ENCODE measurements at places on chromosomes 16 and 17.

DNA sequence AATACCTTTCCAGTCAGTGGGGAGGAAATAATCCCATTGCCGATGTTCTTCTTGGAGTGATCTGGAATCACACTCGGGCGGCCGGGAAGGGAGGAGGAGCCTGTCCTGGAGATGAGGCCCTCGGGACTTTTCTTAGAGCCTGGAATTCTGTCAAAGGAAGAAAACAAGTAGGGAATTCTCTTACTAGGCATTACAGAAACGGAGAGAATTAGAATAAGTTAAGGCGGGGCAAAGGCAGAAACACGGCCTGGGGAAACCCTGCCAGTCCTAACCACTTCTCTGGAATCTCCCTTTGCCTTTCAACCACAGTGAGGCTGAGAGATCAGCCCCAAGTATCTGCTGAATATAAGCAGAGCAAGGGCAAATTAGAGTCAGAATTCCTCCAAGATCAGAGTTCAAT, 27.8 kb downstream of the USP36 start:
- peak; percentile 33 for DNase-seq

DNA sequence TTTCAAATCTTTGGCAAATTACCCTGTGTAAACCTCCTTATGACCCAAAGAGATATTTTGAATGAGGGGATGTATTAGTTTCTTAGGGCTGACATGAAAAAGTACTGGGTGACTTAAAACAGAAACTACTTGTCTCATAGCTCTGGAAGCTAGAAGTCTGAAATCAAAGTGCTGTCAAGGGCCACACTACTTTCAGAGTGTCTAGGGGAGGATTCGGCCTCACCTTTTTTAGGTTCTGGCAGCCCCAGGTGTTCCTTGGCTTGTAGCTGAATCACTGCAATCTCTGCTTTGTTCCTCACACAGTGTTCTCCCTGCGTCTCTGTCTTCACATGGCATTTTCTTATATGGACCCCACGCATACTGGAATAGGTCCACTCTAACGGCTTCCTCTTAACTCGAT, 322.2 kb downstream of the CDH13 start:
- no peak for DNase-seq

- no peak for DNase-seq
These were observed 25.3 kb downstream of the BFAR start for GRCh38 chr16:14658063-14658462.

GRCh38 chr16:77470851-77471250, 36.0 kb upstream of the ADAMTS18 start:
- no peak for DNase-seq

DNA sequence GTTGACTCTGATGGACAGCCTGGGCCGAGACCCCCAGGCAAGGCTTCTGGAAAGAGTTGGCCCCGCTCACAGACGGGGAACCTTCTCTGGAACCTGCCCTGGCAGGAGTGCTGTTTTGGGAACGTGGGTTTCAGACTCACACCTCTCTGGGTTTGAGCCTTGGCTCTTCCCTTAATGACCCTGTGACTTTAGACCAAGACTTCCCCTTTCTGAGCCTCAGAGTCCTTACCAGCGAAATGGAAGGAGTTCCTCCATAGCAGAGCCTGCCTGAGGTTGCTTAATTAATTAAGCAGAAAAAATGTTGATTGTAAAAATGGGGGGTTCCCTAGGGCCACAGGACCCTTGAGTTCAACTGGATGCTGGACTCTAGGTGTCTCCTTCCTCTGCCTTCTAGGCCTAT, 408.2 kb downstream of the SEC14L1 start:
- DNase-seq, result no peak

- no peak for DNase-seq
These were observed 11.2 kb upstream of the CACNA1H start for GRCh38 chr16:1141716-1142115.

GRCh38 chr16:73000020-73000906, 47.7 kb downstream of the ZFHX3 start:
- no peak for DNase-seq

GRCh38 chr16:55323637-55324271, at the start of gene IRX6:
TSS of gene IRX6 (plus strand) at chr16:55324203. CDS start at chr16:55325092, 889 bp downstream.
- no peak for DNase-seq

DNA sequence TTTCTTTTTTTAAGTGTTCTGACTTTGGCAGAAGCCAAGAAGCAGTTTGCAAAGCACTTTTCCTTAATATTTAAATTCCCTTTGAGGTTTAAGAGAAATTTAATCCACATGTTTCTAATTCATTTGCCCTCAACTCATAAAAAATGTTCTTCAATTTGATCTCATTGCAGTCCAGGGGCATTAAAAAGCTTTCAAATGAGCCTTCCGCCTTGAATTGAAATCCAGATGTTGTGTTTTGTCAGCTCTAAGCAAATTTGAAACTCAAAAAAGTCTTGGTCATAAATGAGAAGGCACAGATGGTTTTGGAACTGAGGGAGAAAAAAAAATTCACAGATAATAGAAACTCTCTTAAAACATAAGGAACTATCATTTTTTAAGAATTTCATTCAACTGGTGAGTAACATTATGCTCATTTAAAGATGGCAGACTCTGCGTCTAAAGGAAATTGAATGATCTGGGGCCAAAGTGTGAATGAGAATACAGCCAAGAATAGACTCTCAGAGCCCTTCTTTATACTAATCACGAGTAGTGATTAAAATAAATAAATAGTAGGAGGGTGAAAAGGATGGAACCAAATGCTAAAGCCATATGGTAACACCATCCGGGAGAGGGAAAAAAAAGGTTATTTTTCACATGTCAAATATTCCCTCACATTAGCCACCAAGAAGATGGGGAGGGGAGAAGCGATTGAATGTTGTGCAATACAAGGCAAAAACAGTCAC, 1304.7 kb downstream of the CDH8 start:
- DNase-seq, result no peak

- no peak for DNase-seq
These were observed 62.1 kb downstream of the PRKCA start for GRCh38 chr17:66364508-66364907.

GRCh38 chr16:28283798-28284577, 8.3 kb upstream of the SBK1 start:
- no peak for DNase-seq

DNA sequence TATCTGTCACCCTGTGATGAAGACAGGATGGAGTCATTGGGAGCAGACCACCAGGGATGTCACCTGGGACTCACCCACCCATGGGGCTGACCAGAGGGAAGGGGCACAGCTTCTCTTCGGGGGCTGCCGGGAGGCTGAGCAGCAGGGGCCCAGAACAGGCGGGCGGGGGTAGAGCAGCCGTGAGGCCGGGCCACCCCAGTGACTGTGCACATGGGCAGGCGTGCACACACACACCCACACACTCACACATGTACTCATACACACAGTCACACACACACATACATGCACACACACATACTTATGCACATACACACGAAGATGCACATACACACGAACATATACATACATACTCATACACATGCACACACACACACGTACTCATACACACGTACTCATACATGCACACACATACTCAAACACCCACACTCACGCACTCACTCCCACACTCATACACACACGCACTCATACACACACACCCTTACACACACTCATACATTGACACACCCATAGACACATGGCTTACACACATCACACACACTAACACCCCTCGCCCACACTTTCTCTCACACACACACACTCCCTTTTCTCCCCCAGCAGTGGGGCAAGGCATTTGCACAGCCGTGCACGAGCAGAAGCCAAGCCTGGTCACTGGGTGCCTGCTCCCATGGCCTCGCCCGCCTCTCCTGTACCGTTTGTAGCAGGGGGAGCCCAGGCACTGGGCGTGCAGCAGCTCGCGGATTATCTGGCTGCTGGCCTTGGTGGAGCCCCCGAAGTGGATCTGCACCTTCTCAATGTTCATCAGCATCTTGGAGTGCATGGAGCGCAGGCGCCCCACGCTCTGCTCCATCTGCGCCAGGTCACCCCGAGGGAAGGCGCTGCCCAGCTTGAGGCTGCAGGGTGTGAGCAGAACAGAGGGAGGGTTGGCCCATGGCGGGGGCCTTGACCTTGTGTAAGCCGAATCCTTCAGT, 12.4 kb downstream of the UBALD2 start:
- peak; percentile 12 for DNase-seq

GRCh38 chr17:64155129-64155528, 25.2 kb upstream of the ERN1 start:
- no peak for DNase-seq

DNA sequence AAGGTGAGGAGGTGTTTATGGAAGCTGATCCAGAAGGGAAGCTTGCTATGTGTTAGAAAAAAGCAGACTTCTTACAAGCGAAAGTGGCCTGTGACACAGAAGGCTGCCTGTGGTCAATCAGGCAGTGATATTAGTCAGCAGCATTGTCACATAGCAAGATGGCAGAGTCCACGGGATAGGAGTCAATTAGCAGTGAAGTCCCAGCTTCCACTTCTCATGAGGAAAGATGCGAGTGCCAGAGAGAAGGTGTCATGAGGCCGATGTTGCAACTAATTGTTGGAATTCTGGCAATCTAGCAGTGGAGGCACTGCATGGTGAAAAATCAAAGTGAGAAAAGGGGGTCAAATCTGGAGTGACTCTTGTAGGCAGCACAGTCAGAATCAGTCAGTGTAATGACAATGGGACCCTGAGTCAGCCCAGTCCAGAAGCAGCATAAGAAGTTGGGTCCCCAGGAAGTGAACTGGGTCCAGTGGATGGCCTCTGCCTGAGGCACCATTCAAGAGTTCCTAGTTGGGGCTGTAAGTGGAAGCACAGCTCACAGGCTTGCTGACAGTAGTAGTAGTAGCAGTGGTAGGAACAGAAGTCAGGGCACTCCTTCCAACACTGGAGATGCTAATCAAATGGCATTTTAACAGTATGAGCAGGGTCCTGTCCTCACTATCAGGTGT, 85.1 kb downstream of the TNFRSF13B start:
- no peak for DNase-seq

GRCh38 chr17:46108550-46109110, 84.6 kb downstream of the KANSL1 start:
- no peak for DNase-seq

- DNase-seq, result no peak
These were observed 17.0 kb downstream of the CRYM start for GRCh38 chr16:21260870-21261791.

- no peak for DNase-seq
These were observed 323.6 kb downstream of the C16orf95 start for GRCh38 chr16:86993426-86994110.

DNA sequence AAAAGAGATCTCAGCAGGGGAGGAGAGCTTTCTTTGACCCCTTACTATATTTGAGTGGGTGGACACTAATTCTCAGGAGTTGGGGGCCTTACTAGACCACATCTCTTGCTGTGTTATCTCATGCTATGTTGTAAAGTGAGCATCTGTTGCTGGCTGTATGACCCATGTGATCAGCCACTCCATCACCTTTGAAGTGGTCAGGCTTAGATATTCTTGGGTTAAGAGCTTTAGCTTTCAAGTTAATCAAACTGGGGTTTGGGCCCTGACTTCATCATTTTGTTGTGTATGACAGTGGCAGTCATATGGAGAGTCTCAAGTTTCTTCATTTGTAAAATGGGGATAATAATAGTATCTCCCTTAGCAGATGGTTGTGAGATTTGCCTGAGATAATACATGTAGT, 201.1 kb downstream of the FTO start:
- DNase-seq, result no peak

GRCh38 chr16:5333991-5334390, 236.4 kb upstream of the EEF2KMT start:
- no peak for DNase-seq

GRCh38 chr16:576823-577201, 7.0 kb downstream of the PIGQ start:
- no peak for DNase-seq

GRCh38 chr17:29299031-29299430, 5.1 kb upstream of the NUFIP2 start:
- DNase-seq, result no peak

- DNase-seq, result no peak
These were observed 9.6 kb downstream of the ZNF750 start for GRCh38 chr17:82830249-82830661.

GRCh38 chr17:44914148-44914547, 1.2 kb downstream of the GFAP start:
- no peak for DNase-seq

DNA sequence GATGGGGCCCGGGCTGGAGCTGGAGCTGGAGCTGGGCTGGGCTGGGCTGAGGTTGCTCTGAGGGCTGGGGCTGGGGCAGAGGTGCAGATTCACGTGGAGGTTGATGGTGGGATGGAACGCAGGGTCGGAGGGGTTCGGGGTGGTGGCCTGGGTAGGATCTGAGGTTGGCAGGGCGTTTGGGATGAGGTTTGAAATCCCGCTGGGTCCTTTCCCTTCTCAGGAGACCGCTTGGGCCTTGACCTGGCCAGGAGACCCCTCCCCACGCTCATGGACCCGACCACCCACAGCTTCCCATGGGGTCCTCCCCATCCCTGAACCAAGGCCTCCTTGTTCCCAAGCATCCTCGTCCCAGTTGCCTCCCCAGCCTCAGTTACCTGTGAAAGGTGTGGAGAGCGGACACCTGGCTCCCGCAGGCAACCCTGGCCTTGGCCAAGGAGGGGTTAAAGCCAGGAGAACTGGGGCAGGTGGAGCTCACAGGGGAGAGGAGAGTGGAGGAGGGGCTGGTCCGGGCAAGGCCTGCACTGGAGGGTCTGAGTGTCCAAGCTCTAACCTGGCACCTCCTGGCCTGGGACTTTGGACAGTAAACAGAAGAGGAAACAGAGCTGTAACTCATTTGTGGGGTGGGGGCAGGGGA, at the start of gene ASGR2:
TSS of gene ASGR2 (minus strand) at position 582 of the 634 bp plus-strand sequence. CDS start 582 bp downstream, outside the sequence.
- DNase-seq, result no peak

DNA sequence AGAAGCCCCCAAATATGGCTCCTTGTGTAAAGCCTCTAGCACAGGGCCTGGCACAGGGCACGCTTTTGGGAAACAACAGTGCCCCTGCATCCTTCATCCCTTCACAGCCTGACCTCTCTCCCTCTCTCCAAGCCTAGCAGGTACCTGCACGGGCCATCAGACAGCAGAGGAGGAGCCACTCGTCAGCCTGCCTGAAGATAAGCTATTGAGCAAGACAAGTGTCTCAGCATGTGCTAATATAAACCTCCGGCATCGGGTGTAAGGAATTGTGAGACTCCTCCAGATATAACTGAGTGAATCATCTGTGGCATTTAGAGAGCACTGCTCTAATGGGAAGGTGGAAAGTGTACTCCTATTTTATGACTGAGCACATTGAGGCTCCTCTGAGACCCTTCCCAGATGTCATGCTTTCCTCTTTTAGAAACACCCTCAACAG, 38.3 kb downstream of the TBX4 start:
- no peak for DNase-seq

DNA sequence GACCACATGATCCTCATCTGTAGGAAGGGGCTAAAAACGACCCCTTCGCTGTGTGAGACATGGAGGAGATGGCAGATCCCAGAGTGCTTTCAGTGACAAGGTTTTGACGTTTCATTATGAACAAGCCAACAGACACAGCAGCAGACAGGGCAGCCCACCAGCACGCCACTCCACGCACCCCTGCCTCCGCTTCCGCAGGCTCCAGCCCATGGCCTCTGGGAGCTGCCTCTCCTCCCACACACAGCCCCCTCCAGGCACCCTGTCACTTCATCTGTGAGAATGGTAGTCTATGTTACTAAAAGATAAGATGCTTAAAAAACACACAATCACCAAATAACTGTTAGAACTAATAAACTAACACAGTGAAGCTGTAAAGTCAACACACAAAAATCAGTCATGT, 12.3 kb upstream of the ADCY7 start:
- no peak for DNase-seq

- no peak for DNase-seq
These were observed 326.6 kb downstream of the PHKB start for GRCh38 chr16:47787696-47788095.
